ENCODE measurements at places on chromosomes 11 and 22. TPM values are rescaled to one million over a fixed set of nuclear protein-coding genes. Genes with fewer than 3 reads are reported as not detected.

DNA sequence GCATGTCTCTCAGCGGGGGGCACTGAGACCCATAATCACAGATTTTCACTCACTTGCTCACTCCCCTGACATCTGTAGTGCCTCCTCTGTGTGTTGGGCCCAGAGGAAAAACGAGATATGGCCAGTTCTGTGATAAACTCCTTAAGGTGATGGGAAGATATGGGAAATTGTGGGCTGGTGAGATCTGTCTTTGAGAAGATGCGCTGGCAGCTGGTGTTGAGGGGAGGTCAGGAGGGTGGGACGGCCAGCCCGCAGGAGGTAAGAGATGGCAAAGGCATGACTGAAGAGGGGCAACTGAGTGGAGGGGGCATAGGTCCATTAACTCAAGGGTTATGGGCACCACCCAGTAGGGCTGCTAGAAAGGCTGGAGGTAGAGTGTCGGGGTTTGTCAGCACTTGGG, 60.1 kb upstream of the CLTCL1 start:
- H3K27ac ChIP-seq: no peak overlapping the region
- no peaks in the 10 kb centered on the region for H3K4me1 ChIP-seq
- peaks cover 43% of the 10 kb centered on the region for H3K36me3 ChIP-seq
- no peak overlapping the region for H3K4me3 ChIP-seq
- DNase-seq: no peak

DNA sequence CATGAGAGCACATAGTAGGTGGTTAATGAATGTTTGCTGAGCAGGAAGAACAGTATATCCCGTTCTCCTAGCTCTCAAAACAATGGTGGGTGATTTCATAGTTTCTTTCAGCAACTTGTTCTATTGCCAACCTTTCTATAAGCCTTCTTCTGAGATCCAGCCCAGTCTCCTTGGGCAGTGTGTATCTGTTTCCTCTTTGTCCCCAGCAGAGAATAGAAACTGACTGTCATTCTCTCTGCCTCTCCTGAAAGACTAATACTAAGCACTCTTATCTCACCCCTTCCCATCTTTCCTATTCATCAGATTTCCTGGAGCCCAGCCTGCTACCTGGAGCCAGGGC, 272.9 kb downstream of the ST3GAL4 start:
- H3K4me1 ChIP-seq: peaks cover 28% of the 10 kb centered on the region
- H3K4me3 ChIP-seq: no peak overlapping the region
- no peaks in the 10 kb centered on the region for H3K36me3 ChIP-seq
- no peak overlapping the region for H3K27ac ChIP-seq
- DNase-seq: no peak

OR8D4 gene
- total RNA-seq: not detected

GRCh38 chr11:85431319-85431718, 195.8 kb downstream of the DLG2 start:
- H3K4me1 ChIP-seq: no peaks in the 10 kb centered on the region
- no peak overlapping the region for H3K4me3 ChIP-seq
- DNase-seq: no peak
- no peaks in the 10 kb centered on the region for H3K36me3 ChIP-seq
- no peak overlapping the region for H3K27ac ChIP-seq

GRCh38 chr11:19931141-19931770, 218.6 kb downstream of the NAV2 start:
- no peak for DNase-seq
- peaks cover 23% of the 10 kb centered on the region for H3K4me1 ChIP-seq
- H3K4me3 ChIP-seq: peak overlapping the region; percentile 61
- H3K27ac ChIP-seq: peak overlapping the region; percentile 54
- H3K27me3 ChIP-seq: no peaks in the 10 kb centered on the region

DNA sequence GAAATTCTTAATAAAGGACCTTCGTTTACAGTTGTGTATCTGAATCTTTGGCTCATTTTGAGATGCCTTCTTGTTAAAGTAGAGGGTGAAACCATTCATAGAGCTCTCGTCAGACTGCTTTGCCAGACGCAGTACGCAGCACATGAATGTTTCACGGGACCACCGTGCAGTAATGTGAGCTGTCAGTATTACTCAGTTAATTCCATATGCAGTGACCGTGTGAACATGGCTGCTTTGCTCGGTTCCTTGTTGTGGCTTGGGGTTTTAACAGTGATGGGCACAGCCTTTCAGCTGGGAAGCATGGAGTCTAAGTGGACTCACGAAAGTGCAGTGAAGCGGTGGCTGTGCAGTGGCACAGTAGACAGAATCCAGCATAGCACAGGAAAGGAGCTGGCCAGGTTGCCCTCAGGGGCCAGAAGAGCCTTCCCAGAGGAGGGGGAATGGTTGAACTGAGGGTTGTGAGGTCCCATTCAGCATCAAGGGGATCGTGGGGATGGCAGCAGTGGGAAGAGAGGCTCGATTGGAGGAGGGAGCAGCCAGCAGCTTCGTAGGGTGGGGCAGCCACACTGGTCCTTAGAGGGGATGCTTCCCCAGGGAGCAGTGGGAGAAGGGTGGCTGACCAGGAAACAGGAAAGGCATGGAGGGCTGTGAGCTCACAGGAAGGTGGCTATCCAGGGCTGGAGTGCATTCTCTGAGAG, 31.4 kb downstream of the PPFIA1 start:
- no peaks in the 10 kb centered on the region for H3K27me3 ChIP-seq
- no peak overlapping the region for H3K27ac ChIP-seq
- no peak overlapping the region for H3K4me3 ChIP-seq
- DNase-seq: no peak
- H3K4me1 ChIP-seq: peaks cover 24% of the 10 kb centered on the region
- peaks cover 8% of the 10 kb centered on the region for H3K36me3 ChIP-seq
